NCI-H1048 (cell line): ENCODE measurements at places on chromosomes 1 and 21.

- no peak for DNase-seq
These were observed 25.3 kb downstream of the ZMYND12 start for GRCh38 chr1:42430286-42431135.

GRCh38 chr1:201224666-201225370, 34.2 kb downstream of the IGFN1 start:
- DNase-seq = no peak

GRCh38 chr1:192316942-192317450, at the start of gene RGS21:
TSS of gene RGS21 (plus strand) at chr1:192316992. CDS start at chr1:192343037, 26,045 bp downstream.
- no peak for DNase-seq

DNA sequence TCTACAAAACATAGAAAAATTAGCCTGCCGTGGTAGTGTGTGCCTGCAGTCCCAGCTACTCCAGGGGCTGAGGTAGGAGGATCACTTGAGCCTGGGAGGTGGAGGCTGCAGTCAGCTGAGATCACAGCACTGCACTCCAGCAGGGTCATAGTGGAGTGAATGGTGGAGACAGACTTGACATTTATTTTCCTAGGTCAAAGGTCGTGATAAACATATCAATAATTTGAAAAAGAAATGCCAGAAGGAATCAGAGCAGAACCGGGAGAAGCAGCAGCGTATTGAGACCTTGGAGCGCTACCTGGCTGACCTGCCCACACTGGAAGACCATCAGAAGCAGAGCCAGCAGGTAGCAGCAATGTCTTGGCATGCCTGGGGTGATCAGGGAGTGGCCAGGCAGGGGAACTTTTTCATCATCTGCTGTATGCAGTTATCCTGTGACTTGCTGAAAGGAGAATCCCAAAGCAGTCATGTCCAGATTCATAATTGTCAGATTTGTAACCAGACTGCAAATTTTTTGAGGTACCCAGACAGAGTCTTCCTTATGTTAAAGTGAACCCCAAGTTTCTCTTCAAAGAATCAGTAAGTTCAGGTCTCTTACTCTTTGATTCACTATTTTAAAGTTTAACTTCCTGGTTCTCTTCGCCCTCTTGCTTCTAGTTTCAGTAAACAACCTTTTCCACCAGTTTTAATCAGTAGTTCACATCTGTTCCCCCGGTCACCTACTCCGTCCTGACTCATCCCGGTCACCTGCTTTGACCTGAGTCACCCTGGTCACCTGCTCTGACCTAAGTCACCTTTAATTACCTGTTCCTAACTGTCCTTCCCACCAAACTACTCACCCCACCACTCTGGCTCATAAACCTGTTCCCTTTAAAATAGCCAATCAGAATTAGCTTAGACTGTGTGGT, 11.3 kb upstream of the SH3BGRL3 start:
- DNase-seq = no peak

DNA sequence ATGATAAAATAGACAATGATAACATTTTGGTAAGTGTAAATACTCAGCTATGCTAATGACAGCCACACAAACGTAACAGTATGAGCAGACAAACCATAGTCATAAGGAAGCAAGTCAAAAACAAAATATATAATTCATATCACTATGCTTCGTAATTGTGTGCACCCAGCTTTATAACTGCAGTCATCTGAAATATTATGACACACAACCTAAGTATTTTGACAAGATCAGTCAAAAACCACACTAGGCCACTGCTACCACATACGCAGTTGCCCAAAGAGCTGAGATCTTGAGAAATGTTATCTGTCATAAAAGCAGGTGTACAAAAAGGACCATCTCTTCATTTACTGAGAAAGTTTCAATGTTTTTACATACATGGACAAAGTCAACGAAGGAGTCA, 26.0 kb downstream of the RNASEL start:
- no peak for DNase-seq

DNA sequence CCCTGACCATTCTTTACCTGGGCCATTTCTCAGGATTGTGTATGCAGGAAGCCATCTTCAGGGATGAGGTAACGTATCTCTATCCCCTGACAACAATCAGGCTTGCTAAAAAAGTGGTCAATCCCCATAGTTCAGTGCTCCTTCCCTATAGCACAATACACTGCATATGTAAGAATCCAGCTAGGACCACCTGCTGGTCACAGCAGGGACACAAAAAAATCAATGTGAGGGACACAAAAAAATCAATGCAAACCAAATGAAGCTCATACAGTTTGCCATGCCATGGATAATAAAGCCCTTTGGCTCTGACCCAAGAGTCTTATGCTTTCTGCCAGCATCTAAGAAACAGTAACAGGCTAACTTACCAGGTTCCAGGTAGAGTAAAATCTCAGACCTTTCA, 16.3 kb downstream of the ACBD6 start:
- no peak for DNase-seq

DNA sequence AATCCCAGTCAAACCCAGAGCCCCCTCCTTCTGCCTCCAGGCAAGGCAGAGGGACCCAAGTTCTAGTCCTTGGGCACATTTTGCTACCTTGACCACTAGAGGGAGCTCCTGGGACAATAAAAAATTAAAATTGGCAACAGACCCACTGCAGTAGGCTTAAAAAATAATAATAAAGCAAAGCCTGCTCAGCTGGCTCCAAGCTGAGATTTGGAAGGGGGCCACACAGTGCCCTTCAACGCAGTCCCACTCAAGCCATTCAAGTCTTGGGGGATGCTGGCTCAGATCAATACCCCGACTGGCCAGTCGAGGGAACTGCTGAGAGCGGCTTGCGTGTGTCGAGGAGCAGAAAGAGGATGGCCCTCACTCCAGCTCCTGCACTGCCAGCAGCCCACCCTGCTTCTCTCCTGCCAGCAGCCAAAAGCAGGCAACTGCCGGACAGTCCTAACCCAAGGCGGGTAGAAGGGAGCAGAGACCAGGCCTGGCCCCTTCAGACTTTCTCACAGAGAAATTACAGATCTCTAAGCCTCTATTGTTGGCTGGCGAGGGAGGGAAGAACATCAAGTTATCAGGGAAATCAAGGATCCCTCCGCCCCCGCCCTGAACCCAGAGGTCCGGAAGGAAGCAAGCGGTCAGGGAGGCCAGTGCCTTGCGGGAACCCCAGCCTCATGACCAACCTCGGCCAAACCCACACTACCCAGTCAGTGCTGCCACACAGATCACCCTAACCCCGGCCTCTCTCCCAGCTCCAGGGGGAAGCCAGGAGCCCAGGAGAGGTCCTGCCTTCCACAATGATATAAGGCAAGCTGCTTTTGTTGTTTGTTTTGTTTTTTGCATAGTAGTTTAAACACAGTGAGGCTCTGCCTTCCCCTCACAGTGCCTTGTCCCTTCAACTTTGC, 4.9 kb upstream of the ALDH4A1 start:
- DNase-seq = no peak

DNA sequence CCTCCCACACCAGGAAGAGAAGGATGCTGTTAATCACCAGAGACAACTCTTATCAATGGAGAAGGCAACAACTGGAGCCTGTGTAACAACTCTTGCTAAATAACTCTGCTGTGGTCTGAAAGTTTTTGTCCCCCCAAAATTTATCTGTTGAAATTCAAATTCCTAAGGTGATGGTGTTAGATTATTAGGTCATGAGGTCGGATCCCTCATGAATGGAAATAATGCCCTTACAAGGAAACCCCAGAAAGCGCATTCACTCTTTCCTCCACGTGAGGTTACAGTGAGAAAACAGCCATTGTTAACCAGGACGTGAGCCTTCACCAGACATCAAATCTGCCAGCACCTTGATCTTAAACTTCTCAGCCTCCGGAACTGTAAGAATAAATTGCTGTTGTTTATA, 141.9 kb upstream of the CXADR start:
- no peak for DNase-seq

- no peak for DNase-seq
These were observed 87.0 kb upstream of the ATP1B1 start for GRCh38 chr1:169019419-169020058.

GRCh38 chr1:27099135-27099586, 55.8 kb downstream of the SLC9A1 start:
- no peak for DNase-seq

GRCh38 chr21:39029086-39029755, 154.0 kb downstream of the PSMG1 start:
- DNase-seq = no peak

GRCh38 chr1:224589006-224589405, 27.1 kb upstream of the CNIH3 start:
- DNase-seq = no peak

- no peak for DNase-seq
These were observed 58.7 kb upstream of the ACTRT2 start for GRCh38 chr1:2962541-2962940.

GRCh38 chr1:160954158-160955104, at the start of gene ITLN2:
TSS of gene ITLN2 (minus strand) at chr1:160954809. CDS start at chr1:160954741, 68 bp downstream.
- DNase-seq = no peak

DNA sequence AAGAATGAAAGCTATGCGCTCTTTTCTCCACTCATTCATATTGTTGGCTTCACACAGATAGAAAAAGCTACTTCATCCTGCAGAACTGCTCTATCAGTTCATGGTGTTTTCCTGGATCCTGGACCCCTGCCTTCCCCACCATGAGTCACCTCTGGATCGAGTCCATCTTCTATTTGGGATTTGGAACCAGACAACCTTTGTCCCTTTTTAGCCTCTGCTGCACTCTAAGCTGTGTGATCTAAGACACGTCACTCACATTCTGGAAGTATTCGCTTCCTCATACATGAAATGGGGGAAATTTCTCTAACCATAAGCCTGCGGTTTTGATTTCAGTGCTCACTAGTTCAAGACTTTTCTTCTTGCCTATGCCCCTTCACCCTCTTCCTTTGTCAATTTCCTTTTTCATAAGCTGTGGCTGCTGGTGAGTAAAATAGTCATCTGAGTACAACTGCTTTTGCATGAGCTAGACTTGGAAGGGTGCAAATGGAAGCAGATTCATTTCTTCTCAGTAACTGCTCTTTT, 14.1 kb upstream of the DEGS1 start:
- DNase-seq = no peak

DNA sequence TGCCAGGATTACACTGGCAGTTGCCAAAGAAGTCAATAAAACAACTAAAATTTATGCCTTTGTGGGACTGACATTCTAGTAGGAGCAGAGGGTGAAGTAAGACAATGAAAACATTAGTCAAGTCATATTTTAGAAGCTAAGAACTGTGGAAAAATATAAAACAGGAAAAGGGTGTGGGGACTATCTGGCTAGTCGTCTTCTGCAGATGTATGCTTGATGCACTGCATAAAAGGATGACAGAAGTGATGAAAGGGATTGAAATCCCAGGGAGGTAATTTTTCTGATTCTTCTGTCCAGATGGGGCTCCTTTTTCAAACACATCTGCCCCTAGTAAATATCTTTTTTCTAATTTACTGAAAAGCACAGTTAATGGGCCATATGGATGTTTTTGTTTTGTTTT, 706.3 kb downstream of the ADGRL2 start:
- DNase-seq = no peak

- no peak for DNase-seq
These were observed 156.7 kb downstream of the BRINP3 start for GRCh38 chr1:190320952-190321351.

GRCh38 chr1:31744165-31744888, 19.8 kb downstream of the ADGRB2 start:
- DNase-seq = no peak

GRCh38 chr1:95073446-95073845, 695 bp upstream of the ALG14 start:
- DNase-seq = no peak

DNA sequence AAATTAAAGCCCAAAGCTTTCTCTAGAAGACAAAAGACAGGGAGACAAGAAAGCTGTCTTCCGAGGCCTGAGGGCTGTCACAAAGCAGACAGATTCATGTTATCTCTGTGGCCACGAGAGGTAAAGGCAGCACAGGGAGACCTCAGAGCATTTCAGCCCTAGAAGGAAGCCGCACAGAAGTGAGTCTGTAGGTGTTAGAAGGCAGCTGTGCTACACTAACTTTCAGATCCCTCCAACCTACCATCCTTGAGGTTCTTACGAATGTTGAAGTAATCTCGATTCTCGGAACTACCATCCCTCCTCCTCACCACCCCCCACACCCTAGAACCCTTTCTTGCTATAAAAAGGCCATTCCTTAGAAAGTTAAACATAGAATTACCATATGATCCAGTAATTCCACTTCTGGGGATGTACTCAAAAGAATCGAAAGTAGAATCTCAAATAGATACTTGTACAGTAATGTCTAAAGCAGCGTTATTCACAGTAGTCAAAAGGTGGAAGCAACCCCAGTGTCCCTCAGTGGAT, 21.5 kb upstream of the LYST start:
- no peak for DNase-seq

- no peak for DNase-seq
These were observed 284.9 kb downstream of the GRIK1 start for GRCh38 chr21:29654855-29655254.

GRCh38 chr1:223341121-223341520, 22.9 kb downstream of the SUSD4 start:
- no peak for DNase-seq

- DNase-seq = peak; percentile 23
These were observed 3.2 kb upstream of the UBASH3A start for GRCh38 chr21:42400525-42400924.

DNA sequence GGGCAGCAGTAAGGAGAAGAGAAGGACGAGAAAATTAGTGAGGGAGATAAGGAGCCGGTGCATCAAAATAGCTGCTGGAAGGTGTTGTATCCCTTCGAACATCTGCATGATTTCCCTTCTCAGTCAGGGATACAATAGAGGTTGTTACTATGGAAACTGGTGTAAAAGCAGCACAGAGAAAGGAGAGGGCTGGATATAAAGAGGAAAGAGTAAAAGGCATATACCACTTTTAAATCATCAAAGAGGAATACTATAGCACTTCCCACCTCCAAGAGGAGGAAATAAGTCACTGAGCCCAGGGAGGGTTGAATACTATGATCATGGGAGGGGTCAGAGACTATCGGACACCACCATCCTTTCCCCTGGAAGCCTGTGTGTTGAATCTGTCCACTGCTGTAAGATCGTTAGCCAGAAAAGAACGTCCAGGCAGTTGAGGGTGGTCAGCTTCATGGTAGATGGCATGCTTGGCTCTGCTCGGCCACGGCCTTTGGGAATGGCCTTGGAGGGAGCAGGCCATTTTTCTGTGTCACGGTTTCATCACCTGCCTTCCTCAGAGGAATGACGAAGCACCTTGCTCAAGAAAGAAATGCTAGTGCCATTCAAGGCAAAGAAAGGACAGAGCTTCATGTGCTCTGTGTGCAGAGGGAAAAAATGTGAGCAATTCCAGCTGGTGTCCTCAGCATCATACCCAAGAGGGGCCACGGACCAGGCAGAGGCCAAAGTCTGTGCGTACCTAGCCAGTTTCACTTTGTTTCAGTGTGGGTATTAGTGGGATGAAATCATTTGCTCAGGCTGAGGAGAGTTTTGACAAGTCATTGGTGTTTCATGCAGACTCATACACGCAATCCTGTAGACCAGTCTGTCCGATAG, 64.2 kb downstream of the IRF2BP2 start:
- no peak for DNase-seq

- no peak for DNase-seq
These were observed 148.3 kb upstream of the RAB4A start for GRCh38 chr1:229122606-229123005.
